ENCODE measurements at places on chromosomes 1 and 21.

GRCh38 chr1:147892216-147892615 lies 10.4 kb upstream of the GJA8 start:
- DNase-seq: peak; percentile 41

DNA sequence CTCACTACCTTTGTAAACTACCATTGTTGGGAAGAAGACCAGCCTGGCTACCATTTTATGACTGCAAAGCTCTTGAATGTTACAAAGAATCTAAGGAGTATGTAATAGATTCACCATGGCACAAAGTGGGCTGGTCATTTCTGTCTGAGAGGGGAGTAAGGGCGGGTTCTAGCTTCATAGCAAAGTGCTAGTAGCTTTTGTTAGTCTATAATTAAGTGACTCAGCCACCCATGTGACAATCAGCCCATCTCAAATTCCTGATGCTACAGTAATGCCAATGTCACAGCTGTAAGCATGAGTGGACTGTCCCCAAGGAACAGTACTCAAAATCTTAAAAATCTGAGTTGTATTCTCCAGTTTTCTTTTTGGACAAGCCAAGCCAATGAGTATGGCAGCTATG lies 15.4 kb upstream of the OTUD3 start:
- DNase-seq: no peak

DNA sequence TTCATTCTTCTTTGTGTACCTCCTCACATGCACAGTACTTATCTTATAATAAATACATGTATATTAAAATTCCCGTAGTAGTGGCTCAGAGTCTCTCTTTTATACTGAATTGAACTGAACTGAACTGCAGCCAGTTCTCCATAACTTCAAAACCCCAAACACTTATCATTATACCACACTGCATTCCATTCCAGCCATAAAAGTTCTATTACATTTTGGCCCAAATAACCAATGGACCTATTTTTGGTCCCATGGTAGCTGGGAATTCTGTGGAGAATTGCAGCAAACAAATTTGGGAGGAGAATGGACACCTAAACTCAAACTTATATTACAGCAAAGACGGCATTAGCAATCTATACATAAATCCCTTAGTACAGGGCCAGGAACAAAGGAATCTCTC lies 86.6 kb upstream of the C1orf87 start:
- no peak for DNase-seq

GRCh38 chr1:53946252-53947171 lies at the start of gene LRRC42:
Gene LRRC42 (plus strand): TSS chr1:53946350. CDS start chr1:53952000, 5,650 bp downstream.
- DNase-seq: no peak

- DNase-seq: peak; percentile 20
These were observed 83.0 kb downstream of the RYR2 start for GRCh38 chr1:237124856-237125462.

DNA sequence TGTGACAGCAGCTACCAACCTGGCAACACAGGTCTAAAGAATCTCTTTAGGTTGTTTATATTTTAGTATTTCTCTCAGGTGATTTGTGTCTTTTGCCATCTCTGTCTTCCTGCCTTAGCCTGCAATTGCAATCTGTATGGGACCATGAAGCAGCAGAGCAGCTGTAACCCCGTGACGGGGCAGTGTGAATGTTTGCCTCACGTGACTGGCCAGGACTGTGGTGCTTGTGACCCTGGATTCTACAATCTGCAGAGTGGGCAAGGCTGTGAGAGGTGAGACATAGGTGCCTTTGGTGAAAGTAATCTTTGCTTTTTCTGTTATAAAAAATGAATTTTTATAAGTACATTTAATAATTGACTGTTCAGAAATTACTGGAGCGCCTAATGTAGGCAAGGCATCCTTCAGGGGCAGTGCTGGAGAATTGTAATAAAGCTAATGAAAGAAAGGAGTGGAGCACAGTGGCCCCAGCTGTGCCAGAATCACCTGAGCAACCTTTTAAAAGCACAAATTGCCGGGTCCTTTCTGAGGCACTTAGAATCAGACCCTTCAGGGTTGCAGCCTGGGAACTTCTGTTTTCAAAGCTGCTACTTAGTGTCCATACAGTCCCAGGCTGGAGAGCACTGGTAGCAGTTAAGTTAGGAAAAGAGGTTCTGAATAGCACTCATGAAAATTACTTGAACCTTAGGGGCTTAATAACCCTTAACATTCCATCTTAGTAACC lies 60.6 kb upstream of the LAMC2 start:
- no peak for DNase-seq

DNA sequence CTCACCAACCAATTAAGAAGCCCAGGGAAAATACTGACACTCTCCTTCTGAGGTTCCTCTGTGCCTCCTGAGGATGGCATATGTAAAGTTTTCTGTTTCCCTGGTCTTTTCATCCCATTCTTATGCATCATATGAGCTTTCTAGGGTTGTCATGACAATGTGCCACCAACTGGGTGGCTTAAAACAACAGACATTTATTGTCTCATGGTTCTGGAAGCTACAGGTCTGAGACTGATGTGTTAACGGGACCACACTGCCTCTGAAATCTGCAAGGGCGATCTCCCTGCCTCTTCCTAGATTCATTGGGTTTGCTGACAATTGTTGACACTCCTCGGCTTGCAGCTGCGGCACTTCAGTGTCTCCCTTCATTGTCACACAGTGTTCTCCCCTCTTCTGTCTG lies 308.4 kb downstream of the RGS7 start:
- DNase-seq: no peak

- DNase-seq: no peak
These were observed 42.4 kb upstream of the LRRC8C start for GRCh38 chr1:89590341-89591080.

DNA sequence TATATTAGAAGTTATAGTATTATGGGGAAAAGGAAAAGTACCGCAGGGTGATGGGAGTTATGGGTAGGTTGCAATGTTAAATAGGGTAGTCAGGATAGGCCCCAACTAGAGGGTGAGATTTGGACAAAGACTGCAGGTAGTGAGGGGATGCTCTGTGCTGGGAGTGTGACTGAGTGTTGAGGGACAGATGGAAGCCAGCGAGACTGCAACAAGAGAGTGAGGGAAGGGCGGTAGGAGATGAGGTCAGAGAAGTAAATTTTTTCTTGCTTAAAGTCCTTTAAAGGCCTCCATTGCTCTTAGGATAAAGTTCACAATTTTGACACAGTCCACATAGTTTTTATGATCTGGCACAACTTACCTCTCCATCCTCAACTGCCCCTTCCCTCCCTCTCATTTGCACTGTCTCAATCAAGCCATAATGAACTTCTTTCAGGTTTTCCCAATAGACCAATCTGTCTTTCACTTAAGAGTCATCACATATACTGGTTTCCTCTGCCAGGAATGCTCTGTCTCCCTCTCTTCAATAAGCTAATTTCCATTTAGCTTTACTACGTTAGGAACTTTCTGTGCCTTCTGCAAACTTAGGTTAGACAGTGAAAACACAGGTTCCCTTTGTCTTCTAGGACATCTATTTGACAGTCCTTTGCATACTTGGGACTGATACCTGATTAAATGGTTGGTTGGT lies 237.7 kb upstream of the CACYBP start:
- no peak for DNase-seq

GRCh38 chr1:23644555-23644866 lies 47.1 kb upstream of the RPL11 start:
- no peak for DNase-seq

GRCh38 chr1:66535061-66535460 lies 1.1 kb downstream of the SGIP1 start:
- DNase-seq: no peak

DNA sequence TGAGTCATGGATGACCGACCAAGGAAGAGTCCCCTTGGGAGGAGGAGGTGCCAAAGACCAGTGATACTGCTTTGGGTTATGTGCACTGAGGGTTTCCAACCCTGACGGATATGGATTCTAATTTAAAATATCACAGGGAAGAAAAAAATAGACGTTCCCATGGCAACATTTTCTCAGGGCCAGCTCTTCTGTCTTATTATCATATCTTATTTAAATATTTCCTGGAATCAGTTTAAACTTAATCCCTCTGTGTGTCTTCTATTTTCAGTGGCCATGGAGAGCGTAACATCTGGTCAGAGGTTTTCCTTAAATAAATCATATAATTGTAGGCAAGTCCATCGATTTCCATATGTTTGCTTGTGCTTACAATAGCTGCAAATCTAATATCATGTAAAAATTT lies 205.4 kb upstream of the FMN2 start:
- no peak for DNase-seq

GRCh38 chr1:32727876-32728275 lies 25.3 kb upstream of the SYNC start:
- DNase-seq: no peak

DNA sequence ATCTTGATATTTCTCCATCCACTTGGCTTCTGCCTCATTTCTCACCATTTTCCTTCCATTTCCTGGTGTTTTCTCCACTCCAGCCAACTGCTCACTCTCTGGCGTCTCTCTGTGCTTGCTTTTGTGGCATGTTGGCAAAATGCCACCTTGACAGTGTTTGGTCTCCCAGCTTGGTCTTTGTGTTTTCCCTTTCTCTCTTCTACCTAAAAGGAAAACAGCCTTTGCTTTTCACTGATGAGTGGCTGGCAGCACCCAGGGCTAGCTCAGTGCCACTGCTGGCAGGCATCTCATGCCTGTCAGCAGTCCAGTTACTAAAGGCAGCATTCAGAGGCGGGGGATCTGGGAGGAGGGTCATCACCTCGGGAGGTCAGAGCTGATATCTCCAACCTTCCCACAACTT lies 55.3 kb upstream of the DSCAM start:
- DNase-seq: no peak

- DNase-seq: no peak
These were observed 40.3 kb downstream of the XPR1 start for GRCh38 chr1:180672105-180672504.

All from hematopoietic multipotent progenitor cell treated with erythropoietin and hydrocortisone succinate and interleukin-3 and kit ligand, for 8 days (in vitro differentiated cells).